Fibroblast of skin of abdomen (primary cell): ENCODE measurements at places on chromosomes 5 and 9.

DNA sequence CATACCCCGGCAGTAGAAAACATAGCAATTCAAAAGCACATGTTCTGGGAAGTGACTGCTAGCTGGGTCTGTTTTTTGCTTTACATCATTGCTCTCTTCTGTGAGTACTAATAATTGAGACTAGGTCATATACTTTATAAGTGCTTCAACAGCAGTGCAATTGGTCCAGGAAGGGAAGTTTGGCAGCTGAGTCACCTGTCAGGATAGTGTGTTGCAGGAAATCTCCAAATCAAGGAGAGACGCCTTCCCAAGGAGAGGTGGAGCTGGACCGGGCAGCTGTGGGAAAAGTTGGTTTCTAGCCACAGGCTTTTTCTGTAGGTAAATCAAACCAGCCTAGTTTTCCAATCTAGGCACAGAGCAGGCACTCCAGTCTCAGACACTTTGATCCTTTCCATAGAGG lies 330.1 kb downstream of the ENC1 start:
- peak; percentile 50 for DNase-seq

DNA sequence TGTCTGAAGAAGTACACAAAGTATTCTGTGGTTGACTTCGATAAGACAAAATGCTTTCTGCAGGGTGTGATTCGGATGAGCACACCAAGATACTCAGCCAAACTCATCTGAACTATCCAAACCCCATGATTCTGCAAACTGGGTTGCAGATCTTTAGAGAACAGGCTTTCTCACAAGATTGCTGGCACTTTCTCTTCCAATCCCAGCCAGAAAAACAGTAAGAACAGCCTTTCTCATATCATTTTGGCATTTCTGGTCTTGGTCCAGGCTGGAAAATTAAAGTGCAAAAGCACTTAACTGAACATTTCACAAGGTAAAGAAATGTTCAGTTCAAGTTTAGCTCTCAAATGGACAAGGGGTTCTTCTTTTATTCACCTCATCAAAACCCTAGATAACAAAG lies 269.1 kb downstream of the NR2F1-AS1 start:
- DNase-seq, result no peak

GRCh38 chr9:115671963-115672305 lies 481.7 kb upstream of the PAPPA start:
- peak; percentile 67 for DNase-seq

GRCh38 chr5:73375191-73375545 lies 73.4 kb downstream of the FOXD1 start:
- no peak for DNase-seq
